Activated naive CD4-positive, alpha-beta T cell treated with anti-CD3 and anti-CD28 coated beads, Interleukin-2, amount 50 U/mL, for 16 hours (primary cell): ENCODE measurements at places on chromosomes 1 and 21.

- DNase-seq = no peak
Measured at GRCh38 chr1:42743317-42744147, 3.5 kb upstream of the CLDN19 start.

GRCh38 chr1:236681219-236681618, 5.1 kb upstream of the ACTN2 start:
- no peak for DNase-seq

GRCh38 chr1:200299571-200299970, 110.3 kb downstream of the ZNF281 start:
- DNase-seq = no peak

DNA sequence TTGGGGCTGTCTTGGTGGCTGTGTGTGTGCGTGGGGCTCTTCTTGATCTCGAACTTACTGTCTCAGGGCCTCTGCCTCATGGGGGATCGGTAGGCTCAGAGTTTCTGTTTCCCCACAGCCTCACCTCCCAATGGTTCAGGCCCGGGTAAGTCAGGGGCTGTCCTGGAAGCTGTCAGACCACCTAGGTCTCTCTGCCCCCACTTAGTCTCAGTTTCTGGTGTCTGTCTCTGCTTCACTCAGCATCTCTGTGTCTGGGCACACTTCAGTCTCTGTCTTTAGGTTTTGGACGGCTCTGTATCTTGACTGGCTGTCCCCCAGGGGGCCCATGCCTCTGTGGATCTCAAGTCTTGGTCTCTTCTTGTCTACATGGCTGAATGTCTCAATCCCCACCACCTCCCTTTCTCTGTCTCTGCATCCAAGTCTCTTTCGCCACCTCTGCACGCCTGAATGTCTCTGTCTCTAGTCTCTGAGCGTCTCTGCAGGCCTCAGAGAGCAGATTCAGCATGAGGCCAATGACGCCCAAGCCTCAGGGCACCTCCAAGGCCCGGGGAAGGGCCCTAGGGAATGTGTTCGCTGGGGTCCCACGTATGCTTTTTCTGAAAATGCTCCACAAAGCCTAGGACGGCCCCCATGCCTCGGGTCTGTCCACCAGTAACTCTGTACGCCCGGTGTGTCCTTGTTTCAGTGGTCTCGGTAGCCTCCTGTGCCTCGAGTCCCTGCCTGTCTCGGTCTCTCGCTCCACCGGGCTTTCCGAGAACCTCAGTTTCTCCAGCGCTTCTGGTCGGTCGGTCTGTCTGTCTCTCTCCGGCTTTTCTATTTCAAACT, 818 bp downstream of the FHL3 start:
- peak; percentile 18 for DNase-seq

DNA sequence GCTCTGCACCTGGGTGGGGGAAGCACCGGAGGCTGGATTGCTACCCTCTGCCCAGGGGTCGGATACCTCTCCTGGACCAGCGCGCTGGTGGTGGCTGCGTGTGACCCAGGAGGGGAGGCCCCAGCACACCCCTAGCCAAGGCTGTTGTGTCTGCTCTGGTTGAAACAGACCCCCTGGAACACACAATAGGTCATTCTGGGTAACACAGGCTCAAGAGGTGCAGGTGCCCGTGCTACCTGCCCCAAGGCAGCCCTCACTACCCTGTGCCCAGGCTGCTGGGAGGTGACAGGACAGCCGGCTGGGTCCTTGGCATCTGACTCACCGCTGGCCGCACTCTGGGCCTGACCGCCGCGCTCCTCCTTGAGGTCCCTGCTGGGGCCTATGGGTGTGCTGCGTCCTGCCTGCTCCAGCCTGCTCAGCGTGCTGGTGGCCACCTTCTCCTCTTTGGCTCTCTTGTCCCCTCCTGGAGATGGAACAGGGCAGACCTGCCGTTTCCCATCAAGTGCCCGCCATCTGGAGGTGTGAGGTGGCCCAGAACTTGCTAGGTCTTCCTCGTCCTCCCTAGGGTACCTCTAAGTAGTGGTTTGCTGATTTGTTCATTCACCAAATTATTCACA, 30.0 kb downstream of the ZBTB17 start:
- DNase-seq = no peak

DNA sequence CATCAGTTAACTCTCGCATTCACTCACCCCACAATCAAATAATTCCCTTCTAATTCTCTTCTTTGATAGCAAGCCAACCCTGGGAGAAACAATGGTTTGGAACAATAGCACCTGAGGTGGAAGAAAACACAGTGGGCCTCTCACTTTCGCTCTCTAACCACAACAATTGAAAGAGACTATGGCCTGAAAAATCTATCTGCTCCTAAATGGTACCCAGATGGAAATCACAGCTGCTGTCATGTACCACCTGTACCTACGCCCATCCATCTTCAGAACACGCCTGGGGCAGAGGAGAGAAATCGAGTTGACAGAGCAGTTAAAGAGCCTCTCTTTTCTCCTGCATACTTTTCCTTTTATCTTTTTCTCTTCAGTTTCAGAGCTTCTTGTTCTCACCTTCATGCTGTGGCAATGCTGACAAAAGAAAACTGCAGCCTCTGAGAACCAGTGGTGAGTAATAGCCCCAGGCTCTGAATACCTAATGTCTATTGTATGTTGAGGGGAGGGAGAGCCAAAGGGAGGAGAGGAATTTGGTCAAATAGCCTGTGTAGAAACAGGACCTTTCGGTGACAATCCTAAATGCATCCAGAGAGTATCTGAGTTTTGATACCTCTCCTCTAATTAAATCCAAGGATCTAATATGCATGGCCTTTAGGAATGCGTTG, 57.7 kb downstream of the ZC3H11B start:
- no peak for DNase-seq

DNA sequence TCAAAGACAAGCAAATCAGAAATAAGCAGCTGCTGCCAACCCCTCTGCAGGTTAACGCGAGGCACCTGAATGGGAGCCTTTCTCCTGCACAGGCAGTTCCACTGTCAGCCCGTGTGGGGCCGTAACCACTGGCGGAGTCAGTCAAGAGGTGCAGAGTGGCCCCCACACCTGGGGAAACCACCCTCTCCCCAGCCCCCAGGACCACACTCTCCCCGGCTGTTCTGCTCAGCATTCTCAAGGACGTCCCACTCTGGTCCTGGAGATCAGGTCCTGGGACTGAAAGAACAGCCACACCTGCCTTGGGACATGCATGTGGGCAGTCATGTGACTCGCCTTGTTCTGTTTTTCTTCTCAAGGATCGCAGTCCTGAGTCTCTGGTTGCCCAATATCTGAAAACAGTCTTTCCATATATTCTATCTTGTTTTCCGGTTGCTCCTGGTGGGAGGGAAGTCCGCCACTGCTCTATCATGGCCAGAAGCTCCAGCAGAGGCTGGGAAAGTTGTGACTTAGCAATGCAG, 252.5 kb downstream of the PTPRU start:
- DNase-seq = no peak

DNA sequence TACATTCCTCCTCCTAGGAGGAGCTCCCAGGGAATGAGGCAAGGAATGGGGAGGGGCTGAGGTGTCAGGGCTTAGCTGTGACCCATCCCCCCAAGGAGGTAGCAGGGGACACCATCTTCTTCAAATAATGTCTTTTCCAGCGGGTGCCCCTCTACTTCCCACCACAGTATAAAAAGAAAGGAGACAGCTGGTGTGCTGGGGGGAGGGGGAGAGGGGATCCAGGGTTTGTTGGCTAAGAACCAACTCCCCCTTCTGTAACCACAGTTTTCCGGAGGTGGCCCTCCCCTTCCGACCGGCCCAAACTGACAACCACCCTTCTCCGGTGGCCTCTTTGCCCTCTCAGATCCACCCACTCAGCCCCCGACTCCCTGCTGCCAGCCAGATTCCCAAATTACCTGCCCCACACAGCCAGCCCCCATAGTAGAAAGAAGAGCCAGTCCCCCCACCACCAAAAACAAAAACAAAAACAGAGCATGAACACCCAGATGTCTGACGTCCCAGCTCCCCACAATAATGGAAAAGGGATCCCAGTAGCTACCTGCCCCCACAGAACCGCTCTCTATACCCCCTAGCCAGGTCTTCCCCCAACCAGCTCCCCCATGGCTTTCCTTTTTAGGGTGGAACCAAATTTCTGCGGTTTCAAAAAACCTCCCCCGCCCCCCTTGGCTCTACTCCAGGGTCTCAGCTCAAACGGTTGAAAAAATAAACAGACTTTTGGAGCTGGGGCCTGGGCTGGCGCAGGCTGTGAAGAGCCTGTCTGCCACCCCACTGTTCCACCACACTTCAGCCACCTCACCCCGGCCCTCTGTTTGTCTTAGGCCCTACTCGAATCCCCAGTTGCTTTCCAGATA, 2.1 kb downstream of the ARHGEF2 start:
- DNase-seq = peak; percentile 60

DNA sequence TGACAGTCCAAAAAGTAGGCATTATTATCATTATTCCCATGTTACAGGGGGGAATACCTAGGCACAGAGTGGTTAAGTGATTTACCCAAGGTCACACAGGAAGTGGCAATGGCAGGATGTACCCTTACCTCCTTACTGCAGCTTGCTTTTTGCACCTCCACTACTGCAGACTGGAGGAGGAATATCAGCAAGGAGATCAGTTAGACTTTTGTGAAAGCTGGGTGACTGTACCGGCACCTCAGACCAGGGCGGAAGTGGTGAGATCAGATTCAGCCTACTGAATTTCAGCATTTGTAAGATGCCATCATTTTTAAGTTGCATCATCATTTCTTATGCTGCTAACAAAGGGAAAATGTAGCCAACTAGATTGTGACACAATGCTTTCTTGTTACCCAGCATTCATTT, 4.5 kb downstream of the ADARB1 start:
- DNase-seq = peak; percentile 69

GRCh38 chr1:213738658-213739057, 249.1 kb upstream of the PROX1 start:
- DNase-seq = no peak

GRCh38 chr1:221851336-221851735, 109.4 kb upstream of the DUSP10 start:
- DNase-seq = no peak

- DNase-seq = no peak
Measured at GRCh38 chr1:202007304-202007703, 3.1 kb upstream of the ELF3 start.

DNA sequence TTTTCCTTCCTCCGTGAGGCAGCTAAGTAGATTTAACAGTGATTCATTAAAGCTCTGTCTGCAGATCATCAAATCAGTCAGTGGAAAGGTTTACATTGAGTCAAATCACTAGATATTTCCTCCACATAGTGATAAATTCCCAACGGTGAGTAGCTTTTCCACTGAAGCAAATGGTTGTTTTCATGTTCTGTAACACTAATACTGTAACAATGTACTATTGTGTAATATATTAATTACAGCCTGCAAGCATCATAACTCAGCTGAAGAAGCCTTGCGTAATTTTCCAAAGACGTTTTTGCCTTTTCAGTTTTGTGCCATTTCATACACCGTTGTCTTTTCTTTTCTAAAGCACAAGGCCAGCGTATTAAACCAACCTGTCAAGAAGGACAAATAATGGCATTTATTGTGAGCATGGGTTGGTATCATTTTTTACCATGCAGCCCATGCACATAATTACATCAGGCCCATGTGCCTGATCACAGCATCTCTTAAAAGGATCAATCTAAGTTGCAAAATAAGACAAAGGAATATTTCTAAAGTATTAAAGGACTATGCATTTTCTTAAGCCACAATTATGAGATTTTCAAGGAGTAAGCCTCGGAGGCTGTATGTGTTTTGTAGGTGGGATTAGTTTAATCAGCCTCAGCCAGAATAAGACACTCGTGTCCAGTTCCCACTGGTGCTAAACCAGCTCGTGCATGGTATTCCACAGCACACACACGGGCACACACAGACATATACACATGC, 16.7 kb upstream of the PDE9A start:
- no peak for DNase-seq

DNA sequence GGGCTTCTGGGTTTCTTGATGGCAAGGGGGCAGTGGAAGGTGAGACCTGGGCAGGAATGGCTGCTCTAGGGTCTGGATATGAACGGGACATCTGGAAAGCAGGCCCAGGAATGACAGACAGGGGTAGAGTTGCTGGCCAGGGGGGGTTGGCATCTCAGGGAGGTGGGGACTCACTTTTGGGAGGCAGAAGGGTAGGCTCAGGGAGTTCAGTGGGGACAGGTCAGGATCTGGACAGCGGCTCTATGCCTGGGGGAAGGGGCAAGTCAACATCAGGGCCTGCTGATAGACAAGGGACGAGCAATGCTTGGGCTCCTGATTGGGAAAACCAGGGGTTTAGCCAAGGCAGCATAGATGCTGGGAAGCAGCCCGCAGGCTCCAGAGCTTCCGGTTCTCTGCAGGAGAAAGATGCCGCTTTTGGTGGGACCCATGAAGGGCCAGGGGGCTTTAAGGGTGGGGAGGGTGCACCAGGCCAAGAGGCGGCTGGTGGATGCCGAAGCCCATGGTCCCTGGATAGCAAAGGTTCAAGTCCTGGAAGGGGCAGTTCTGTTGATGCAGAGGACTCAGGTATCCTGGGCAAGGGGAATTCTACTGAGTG, 21.9 kb downstream of the IGFN1 start:
- DNase-seq = no peak

DNA sequence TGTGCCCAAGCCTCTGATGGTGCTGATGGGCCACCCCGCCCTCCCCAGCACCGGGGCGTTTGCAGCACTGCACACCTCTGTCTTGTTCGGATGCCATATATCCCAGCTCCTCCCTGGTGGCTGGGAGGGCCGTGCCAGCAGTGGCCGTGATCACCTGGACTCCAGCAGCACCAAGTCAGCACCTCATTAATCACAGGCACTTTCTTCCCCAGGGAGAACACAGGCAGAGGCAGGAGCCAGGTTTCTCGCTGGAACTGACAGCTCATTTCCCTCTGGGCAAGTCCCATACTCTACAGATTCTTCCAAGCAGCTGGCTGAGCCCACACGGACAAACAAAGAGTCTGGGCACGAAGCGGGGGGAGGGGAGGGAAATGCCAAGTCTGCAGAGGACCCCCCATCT, 141.7 kb upstream of the EDN2 start:
- DNase-seq = no peak

DNA sequence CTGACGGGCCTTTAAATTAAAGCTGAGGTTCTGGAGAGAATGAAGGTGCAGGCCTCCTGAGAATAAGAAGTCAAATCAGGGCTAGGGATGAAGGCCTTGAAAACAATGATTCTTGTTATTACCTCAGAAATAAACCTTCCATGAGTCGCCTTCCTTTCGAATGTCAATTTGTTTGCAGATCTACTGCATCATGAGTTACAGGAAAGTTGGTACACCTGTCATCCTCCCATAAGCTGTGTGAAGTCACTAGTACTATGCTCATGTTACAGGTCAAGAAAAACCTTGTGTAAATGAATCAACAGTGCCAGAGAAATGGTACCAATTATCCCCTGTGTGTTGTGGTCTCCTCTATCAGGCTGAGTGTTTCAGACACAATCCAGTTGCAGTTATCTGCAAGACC, 281.2 kb upstream of the PLXNA2 start:
- no peak for DNase-seq

GRCh38 chr1:94888201-94888600, 38.7 kb downstream of the CNN3 start:
- DNase-seq = no peak

- DNase-seq = no peak
Measured at GRCh38 chr1:178578541-178578940, 65.6 kb downstream of the TEX35 start.

GRCh38 chr1:243680860-243681259, 169.2 kb downstream of the AKT3 start:
- no peak for DNase-seq
